Stimulated activated CD8-positive, alpha-beta memory T cell treated with anti-CD3 and anti-CD28 coated beads, Interleukin-4, amount 100 ng/mL, for 4 hours (primary cell): ENCODE measurements at places on chromosomes 5 and 9.

DNA sequence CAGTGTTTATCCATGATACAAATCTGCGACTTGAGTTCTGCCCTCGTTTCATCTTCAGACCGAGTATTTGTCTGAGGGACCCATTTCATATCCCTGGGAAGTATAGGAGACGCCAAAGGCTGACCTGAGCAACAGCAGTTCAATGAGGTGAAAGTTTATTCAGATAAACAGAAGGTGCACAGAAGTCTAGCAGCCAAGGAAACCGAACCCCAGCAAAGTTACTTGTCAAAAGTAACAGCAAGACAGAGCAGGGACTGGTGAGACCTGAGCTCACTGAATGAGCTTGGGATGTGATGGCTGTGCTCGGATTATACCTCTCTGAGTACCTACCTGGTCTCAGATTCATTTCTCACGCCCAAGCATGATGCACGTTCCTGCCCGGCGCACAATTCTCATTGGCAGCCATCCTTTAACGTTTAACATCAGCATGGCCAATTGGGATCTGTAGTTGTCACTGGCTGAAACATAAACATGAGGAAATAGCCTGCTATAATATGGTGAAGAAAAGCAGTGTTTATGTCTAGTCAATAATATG lies 599 bp downstream of the LYRM7 start:
- DNase-seq: no peak

DNA sequence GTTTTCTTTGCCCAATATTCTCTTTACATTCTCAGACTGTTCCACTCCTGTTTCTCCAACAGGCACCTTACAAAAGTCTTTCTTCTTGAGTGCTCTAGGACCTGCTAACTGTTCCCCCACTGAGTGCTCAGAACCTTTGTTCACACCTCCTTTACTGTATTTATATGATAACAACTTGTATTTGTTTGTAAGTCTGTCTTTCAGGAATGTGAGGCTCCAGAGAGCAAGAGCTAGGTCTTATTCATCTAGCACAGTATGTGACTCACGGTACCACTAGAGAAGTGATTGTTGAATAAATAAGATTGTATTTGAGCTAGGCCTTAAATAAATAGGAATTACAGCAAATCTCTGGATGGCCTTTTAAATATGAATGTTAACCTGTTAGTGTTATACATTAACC lies 42.5 kb upstream of the MYOT start:
- no peak for DNase-seq

- no peak for DNase-seq
Observed at GRCh38 chr5:116534964-116535651, 39.5 kb downstream of the SEMA6A start.

DNA sequence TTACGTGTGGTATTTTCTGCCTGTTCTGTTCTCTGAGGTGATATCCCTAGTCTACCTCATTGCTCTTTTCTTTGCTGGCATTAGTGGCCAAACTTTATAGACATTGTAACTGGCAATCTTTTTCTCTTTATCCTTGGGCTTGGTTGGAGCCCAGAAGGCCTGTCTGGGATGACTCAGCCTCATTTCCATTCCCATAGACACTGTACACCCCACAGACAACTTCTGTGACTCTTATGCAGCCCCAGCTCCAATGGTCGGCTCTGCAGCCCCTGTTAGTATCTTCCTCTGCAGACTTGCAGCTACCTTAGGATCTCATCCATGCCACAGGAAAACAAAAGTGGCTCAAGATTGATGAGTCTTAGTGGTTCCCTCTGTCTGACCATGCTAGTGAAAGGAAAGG lies 79.8 kb downstream of the CFAP95 start:
- DNase-seq: no peak

- DNase-seq: no peak
Observed at GRCh38 chr9:9112001-9112720, 1312.6 kb upstream of the DMAC1 start.

DNA sequence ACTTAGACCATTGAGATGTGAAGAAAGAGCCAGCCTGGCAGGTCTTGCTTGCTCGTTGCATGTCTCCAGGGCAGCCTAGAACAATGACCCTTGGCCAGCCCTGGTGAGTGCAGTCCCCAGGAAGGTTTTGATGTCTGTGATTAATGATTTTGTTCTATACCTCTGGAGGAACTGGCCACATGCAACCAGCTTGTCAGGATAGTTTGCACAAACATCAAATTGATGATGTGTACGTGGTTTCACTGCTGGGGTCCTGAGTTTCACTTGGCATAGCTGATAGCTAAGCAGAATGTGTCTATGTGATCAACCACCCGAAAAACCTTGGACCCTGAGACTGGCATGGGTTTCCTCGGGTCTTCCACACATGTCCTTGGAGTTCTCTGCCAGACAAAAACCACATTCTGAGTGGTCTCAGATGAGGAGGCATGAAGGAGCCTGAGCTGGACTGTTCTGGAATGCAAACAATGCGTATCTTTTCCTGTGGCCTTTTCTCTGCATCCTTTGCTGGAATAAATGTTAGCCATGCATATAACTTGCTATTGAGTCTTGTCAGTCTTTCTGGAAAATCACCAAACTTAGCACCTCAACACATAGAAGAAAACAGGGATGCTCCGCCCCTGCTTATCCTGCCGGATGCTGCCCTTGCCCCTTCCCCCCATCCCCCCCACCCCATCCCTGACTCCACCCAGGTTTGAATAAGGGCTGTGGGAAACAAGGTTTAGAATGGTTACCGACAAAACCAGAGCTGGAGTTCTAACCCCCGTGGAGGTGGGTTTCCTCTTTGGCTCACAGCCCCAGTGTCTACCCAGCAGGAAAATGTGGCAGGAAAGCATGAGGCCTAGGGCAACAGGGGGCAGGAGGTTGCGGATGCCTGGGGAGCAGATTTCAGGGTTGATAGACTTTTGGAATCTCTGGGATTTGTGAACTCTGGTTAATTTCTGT lies 50.1 kb upstream of the ANKRD33B start:
- DNase-seq: no peak

DNA sequence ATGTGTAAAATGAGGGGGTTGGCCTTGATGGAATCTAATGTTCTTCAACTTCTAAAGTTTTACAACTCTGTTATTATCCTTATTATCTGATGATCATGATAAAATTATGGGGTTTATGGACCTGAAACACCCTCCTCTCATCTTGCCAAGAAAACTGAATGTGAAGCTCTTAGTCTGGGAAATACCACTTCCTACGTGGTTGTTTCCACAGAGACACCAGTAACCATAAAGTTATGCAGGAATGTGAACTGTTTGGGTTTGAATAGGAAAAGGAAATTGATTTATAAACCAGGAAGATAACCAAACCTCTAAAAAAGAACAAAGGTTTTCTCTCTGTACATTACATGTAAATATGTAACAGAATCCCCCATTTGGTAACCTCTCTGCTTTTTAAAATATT lies 28.3 kb upstream of the RAI14 start:
- no peak for DNase-seq

DNA sequence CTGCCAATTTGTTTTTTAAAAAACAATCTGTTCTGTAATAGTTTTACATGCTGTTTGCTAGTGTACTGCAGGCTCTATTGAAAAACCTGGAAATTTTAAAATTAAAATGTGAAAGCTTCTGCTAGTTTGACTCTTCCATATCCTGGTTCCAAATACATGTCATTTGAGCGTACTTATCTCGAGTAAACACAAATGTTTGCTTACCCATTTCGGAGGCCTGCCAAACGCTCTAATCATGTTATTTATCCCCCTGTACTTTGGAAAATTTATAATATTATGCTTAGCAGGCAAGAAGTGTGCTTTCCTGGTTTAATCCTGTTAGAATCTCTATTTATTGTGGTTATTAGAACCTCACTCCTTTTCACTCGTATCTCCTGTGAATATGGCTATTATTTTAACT lies 476.8 kb upstream of the CYLC2 start:
- DNase-seq: no peak

GRCh38 chr9:126146254-126147145 lies 180.1 kb upstream of the MVB12B start:
- no peak for DNase-seq

GRCh38 chr9:111928359-111928720 lies 31.7 kb downstream of the UGCG start:
- no peak for DNase-seq

DNA sequence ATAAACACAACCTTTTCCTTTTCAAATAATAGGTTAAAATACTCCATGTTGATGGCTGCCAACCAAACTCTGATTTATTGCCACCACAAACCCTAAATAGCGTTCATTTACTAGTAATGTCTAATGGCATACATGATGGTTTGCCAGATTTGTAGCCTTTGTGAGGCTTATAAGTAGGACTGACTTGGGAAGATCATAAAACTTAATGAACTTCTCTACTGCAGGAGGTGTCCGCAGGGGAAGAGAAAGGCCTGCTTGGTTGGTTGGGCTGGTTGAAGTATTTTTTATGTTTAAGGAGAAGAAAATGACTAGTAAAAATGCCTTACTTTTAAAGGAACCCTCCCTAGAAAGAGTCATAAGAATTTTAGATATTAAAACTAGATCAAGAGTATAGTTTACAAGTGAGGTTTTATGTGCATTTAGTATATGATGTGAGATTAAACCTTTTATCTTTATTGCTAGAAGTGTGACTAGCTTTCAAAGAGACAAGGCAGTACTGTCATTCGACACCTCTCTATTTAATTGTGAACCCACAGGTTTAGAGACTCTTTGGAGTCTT lies 5.0 kb downstream of the PBX3 start:
- DNase-seq: no peak

- no peak for DNase-seq
Observed at GRCh38 chr9:38421498-38422211, 2.6 kb downstream of the IGFBPL1 start.

GRCh38 chr5:88660947-88661805 lies 221.8 kb downstream of the MEF2C start:
- no peak for DNase-seq

DNA sequence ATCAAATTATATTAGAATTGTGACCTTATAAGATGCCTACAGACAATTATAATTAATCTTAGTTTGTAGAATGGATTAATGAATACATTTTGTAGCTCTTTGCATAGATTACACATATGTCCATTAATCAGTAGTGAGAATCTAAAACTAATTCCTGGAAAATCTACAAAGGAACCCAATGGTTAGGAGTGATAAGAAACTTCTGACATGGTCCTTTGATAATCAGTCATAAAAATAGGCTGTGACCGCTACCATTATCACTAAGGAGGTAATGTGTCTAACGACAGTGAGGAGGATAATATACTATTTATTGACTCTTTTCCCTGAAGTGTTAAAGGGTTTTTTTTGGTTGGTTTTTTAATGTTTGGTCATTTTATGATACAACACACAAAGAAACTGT lies 46.6 kb downstream of the BNC2 start:
- DNase-seq: no peak

- DNase-seq: no peak
Observed at GRCh38 chr9:38166501-38166900, 97.5 kb upstream of the SHB start.

DNA sequence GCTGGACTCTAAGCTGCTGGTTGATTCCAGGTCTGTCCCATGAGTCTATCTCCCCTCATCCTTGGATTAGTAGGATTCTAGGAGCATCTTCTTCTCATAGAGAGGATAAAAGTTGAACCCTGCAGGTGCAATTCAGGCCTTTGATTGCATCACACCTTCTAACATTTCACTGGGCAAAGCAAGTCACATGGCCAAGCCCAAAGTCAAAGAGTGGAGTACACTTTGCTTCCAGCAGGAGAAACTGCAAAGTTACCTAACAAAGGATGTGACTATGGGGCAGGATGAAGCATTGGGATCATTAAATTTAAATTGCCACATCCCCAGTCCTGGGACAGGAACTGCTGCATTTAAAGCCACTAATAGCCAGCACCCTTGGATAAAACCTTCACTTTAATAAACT lies 51.0 kb upstream of the EGFLAM start:
- DNase-seq: no peak

DNA sequence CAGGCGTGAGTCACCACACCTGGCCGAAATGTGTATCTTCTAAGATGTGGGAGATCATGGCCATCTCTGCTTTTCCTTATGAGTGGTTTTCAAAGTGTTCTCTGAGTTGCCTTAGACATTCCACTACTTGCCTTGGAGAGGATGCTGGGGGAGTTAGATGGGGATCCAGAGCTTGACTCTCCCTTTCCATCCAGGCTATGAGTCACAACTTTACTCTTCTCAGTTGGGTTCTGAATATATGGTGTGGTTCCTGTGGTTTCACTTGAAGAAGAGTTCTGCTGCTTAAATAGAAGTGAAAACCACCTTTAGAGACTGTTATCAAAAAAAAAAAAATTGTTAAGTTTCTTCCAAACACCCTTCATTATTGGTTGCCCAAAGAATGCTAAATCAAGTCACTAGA lies 217.6 kb downstream of the ZNF608 start:
- no peak for DNase-seq

DNA sequence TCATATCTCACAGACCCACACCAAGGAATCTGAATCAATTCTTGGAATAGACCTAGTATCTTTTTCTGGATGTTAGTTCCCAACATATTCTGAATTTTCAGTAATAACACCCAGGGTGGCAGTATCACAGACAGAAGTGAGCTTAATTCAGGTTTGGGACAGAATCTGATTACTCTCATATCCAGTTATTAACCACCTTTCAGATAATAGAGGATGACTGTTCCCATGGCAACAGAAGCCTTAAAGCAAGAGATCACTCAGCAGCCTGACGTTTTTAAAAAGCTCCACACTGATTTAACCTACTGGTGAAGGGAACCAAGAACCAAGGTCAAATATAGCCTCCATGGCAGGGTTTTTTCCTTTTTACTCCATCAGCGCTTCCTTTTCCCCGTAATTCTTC lies 68.4 kb downstream of the ACTBL2 start:
- no peak for DNase-seq

GRCh38 chr5:81283976-81284375 lies 17.4 kb upstream of the ZCCHC9 start:
- DNase-seq: no peak

- DNase-seq: no peak
Observed at GRCh38 chr9:124810663-124811355, 33.9 kb downstream of the OLFML2A start.

DNA sequence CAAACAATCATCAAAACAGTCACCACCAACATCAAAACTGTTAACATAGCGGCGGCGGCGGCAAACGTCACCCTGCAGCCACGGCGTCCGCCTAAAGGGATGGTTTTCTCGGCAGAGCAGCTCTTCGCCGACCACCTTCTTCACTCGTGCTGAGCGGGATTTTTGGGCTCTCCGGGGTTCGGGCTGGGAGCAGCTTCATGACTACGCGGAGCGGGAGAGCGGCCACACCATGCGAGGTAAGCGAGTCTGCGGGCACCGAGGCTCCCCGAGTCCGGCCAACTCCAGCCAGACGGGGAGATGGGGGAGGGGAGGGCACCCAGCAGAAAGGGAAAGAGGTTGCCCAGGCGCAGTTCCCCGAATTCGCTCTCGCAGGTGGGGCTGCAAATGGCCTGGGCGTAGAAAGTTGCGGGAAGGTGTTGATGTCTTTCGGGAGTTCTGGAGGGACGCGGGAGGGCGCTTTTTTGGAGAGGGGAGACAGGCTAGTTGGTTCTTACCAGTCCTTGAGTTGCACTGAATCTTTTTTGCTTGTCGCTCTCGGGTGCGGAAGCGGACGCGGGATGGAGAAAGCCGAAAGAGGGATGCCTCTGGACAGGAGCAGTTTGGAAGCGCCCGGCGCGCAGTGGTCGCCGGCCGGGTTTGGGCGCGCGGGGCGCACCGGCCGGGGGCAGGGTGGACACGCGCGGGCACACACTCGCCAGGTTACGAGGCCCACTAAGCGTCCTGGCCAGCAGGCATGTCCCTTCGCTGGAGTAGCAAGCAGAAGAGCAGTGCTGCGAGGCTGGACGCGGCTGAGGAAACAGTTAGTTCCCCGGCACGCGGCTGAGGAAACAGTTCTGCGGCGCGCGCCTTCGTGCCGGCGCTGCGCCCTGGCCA lies 849 bp downstream of the RORB start:
- DNase-seq: no peak

- no peak for DNase-seq
Observed at GRCh38 chr9:112472996-112473395, 13.6 kb upstream of the KIAA1958 start.

GRCh38 chr9:120358877-120359276 lies 221.1 kb downstream of the CDK5RAP2 start:
- no peak for DNase-seq
